Fibroblast of lung (primary cell): ENCODE measurements at places on chromosomes 13 and 19.

DNA sequence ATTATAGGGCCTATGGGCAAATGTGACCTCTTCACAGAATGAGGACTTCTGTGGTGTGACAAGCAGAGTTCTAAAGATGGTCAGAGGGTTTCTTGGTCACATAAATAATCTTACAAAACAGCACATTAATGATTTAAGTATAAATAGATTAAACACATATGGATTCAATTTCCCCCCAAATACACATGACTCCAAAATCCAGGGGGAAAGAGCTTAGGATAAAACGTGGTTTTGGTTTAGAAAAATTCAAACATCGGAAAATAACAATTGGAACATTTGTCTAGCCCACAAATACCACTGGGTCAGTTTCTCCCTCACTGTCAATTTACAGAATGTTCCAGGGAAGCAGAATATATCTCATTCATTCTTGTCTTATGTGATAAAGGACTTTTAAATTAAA lies 283.1 kb downstream of the COG6 start:
- DNase-seq, result no peak

DNA sequence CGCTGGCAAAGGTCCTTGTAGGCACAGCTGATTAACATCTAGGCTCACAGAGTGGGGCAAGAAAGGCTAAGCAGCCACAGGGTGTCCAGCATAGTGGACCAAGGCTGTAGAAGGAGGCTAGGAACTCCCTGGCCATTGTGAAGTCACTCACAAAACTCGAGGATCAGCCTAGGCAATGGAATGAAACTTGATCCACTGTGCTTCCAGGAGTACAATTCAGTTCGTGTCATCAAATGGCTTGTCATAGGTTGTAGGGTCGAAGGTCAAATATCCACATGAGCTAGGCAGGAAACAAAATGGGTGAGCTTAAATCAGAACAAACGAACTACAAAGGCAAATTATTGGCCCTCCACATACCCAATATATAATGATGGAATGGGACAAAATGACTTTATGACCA lies 4.4 kb upstream of the FAM187B start:
- DNase-seq, result no peak

GRCh38 chr13:100517135-100517534 lies 71.5 kb downstream of the GGACT start:
- no peak for DNase-seq

GRCh38 chr13:99151516-99151915 lies 49.1 kb upstream of the UBAC2 start:
- DNase-seq, result peak; percentile 83

DNA sequence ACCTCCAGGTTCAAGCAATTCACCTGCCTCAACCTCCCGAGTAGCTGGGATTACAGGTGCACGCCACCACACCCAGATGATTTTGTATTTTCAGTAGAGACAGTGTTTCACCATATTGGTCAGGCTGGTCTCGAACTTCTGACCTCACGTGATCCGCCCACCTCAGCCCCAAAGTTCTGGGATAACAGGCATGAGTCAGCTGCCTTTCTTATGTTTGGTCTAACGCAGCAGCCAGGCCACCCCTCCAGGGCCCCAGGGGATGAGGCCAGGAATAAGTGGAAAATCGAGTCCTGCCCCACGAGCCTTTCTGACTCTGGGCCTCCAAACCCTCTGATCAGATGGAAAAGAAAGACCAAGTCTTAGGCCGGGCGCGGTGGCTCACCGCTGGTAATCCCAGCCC lies 44.5 kb downstream of the CERS4 start:
- DNase-seq, result no peak

- DNase-seq, result no peak
These were observed 33.4 kb downstream of the IPO5 start for GRCh38 chr13:97986835-97987234.

DNA sequence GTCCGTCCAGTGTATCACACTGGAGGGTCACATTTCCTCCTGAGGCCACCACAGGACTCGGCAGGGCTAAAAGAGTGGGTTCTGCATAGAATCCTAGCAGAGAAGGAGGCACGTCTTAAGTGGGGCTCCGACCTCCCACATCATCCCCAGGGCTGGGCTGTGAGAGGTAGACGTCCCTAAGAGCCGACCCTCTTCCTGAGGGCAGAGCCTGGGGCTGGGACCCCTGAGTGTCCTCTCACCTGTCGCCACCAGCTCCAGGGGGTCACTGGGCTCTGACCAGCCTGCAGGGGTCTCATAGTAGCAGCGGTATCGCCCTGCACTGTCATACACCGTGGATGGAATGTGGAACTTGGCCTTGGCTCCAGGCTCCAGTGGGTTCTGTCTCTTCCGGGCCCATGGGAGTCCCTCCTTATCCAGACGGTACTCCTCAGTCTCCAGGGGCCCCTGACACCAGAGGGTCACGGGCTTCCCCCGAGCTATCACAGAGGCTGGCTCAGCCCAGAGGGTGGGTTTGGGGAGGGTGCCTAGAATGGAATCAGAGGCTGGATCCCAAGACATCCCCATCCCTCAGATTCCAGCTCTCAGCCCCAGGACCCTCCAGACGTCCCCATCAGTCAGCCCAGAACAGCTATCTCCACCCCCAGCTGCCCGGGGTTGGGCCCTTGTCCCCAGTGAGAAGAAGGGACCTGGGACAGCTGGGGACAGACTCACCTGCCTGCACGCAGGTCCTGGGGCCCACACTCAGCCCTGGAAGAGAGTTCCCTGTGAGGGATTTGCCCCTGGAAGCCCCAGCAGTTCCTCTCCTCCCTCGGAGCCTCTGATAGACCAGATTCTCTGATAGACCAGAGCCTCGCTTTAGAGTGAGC lies 590 bp downstream of the LILRB5 start:
- no peak for DNase-seq

DNA sequence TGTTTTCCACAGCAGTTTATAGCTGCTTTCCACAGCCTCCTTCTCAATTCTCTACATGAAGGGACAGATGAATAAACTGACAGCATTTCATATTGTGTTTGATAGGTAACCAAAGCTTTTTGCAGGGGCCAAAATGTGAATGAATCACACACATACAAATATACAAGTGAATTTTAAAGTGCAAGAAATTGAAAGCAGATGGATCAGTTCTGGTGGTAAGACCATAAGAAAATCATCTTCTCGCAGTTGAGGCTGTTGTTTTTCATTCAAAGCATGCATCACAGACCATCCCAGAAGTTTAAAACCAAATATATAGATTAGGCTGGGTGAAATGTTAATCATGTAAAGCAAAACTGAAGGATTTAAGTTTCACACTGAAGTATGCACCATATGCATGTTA lies 1569.4 kb downstream of the PCDH9 start:
- no peak for DNase-seq

- DNase-seq, result no peak
These were observed 47.7 kb upstream of the SPATA13 start for GRCh38 chr13:24112791-24113190.

- DNase-seq, result no peak
These were observed 66.9 kb downstream of the C13orf42 start for GRCh38 chr13:51044023-51044665.

DNA sequence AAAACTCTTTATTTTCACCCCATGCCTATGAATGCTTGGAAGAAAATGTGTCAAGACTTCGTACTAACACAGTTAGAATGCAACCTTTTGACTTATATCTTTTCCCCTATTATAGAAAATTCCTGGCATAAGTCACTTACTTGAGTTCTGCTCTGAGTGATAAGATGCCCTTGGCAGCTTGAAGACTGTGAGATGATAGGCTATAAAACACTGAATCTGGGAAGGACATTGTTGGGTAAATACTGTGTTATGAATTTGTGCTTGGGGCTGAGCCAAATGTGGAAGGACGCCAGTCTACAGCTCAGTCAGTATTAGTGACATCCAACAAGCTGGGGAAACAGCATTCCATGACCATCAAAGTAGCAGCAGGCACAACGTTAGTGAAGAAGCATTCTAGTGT lies 368.0 kb upstream of the SGCG start:
- no peak for DNase-seq

GRCh38 chr19:3224346-3225168 lies at the start of gene CELF5:
TSS of gene CELF5 (plus strand) at chr19:3224661. CDS start at chr19:3224740, 79 bp downstream.
- DNase-seq, result no peak

DNA sequence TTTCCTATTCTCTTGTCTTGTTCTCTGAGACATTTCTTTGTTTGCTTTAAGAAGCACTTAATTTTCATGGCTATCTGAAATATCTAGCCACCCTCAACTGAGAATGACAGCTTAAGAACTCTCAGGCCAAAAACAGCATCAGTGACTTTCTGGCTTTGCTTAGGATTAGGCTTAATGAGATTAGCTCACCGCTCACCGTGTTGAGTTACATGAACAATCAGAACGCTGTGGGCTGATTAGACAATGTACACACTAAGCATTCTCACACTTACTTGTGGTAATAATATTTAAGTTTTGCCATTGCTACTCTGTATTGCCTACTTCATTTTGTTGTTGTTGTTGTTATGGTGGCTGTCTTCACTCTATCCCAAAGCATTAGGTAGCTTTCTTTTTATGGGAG lies 1283.6 kb downstream of the UQCRFS1 start:
- no peak for DNase-seq
